ENCODE measurements at places on chromosomes 6 and 20.

DNA sequence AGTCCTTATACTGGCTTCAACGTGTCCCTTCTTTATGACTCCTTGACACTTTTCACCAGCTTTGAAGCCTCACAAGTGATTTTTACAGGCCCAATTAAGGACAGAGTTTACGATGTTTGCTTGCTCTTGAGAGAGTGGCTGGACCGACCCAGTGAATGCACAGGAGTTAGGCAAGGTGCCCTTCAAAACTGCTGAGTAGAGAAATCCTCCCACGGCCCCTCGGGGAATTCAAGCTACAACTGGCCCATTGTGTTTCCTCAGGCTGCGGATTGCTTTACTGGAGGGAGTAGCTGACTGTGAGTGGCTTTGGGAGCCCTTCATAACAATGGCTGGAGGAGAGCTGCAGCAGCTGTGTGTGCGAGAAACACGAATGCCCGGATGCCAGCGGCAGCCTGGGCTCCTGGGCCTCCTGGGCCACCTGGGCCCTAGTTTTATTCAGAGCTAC is 50.0 kb downstream of the SGK1 start:
- peak; percentile 60 for DNase-seq

DNA sequence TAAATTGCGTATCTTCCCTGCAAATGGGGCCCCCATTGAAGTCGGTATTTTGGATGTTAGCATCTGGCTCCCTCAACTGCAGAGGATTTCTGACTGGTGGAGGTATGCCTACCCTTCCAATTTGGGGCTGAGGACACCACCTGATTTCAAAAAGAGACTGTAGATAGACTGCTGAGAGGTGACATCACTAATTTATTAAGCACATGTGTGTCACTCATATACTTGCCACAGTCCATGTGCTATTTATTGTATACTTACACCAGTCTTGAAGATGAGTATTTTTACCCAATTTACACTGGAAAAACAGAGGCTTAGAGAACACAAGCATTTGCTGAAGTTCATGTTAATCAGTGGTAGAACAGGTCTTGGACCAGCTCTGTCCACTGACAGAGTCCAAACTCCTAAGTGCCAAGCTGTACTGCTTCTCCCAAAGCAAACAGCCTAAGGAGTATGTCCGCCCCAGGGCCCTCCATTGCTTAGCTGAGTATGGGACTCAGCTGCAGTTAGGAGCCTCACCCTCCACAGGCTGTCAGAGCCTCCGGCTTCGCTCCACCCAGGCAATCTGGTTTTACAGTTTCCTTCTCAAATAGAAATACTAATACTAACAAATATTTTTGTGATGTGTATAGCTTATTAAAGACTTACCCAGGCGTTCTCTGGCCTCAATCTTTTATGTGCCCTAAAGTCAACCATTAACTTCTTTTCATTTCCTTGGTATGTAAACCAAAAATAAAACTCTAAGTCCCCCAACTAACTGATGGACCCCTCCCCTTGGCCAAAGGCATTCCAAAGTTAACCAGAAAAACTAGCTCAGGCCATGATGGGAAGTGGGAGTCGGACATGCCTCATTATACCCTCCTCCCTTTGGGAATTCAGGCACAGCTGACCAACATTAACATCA is 17.5 kb downstream of the RIN2 start:
- no peak for DNase-seq

DNA sequence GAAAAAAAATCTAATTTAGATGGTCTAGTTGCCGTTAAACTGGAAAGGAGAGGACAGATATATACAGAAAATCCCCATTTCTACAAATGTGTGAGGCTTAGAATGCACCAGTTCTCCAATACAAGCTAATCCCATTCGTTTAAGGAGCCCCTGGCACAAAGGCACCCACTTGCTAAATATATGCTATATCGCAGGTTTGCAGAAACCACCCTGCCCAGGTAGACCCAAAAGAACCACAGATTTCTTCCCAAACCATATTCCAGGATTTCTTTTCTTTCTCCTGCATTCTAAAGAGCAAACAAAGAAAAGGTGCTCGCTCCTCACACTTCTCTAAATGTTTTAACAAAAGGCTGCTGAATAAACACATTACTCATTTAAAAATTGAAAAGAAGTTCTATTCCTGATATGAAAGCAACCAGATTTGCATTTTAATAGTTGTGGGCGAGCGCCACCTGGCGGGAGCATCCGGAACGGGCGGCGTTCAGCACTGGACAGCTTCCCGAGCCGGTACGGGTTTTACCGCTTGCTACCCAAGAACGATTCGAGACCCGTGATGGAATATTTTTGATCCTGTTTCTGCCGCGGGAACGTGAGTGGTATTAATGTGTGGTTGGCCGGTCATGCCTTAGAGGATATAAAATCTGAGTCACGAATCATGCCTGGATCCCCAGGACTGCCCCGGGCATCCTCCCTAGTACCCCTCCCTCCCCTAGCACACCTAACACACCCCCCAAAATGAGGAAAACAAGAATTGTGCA is 2.1 kb downstream of the PTPRT start:
- DNase-seq: peak; percentile 56

DNA sequence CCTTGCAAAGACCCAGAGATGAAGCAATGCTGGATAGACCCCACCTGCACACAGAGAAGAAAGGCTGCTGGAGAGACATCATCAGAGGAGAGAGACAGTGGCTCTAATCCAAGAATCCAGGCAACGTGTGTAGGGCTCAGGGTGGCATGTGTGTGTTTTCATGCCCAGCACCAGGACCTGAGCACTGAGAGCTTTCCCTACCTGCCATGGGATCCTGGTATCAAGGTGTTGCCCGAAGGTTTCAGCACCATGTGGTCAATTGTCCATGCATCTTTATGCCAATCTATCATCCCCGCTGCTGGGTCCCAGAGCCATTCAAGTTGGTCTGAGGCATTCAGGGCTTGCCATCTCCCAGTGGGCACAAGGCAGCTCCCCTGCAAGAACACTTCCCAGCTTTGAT is 7.5 kb upstream of the CD93 start:
- DNase-seq: no peak

DNA sequence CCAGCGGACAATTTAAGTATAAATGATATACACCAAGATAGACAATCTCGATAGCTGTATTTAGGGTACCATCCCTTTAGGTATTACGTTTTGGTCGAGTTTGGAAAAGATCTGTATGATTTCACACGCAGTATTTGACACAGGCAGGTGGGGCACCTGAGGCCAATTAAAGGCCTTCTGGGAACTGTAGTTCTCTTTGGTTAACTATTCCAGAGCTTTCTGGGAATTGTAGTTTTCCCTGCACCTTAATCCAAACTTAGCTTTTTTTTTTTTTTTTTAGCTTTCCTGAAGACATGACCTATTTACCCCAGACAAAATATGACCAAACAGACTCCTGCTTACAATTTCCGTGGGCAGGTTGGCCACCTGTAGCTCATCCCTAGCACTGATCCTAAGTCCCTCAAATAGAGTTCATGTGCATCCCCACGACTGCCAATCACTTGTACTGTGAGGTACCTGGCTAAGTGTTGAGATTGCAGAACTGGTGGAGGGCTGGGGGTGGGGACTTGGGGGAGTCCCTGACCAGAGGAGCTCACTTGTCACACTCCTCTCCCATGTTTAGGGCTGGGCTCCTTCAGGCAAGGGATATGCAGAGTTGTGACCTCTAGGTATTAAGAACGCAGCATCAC is 999 bp upstream of the EHMT2 start:
- DNase-seq: peak; percentile 31

GRCh38 chr6:15673666-15674065 is 10.8 kb upstream of the DTNBP1 start:
- DNase-seq: no peak

DNA sequence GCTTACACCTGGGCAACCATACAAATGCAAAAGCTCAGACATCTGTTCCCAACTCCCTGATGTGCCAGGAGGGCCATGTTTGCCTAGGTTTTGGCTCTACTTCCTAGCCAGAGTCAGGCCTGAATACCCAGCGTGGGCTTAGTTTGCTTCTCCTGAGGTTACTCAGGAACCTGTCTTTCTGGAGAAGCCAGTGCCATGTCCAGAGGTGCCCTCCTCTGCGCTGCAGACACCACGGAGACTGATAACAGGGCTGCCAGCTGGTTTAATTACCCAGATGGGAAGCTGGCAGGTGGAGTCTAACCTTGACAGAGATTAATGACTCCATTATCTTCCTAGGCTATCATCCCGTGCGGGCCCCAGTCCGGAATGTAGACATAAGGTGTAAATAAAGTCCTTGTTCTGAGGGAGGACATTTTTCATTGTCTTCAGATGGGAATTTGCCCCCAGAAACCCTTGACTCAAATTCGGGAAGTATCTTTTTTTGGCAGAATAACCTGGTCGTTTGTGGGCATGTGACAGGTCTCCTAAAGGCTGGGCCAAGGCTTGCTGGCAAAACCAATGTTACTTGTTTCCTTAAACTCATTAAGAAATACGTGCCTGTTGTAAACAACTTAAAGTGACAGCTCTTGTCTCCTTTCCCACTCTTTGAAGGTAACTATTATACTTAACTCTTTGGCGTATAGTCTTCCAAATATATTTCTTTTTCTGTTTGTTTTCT is 29.2 kb upstream of the ZNFX1 start:
- no peak for DNase-seq

DNA sequence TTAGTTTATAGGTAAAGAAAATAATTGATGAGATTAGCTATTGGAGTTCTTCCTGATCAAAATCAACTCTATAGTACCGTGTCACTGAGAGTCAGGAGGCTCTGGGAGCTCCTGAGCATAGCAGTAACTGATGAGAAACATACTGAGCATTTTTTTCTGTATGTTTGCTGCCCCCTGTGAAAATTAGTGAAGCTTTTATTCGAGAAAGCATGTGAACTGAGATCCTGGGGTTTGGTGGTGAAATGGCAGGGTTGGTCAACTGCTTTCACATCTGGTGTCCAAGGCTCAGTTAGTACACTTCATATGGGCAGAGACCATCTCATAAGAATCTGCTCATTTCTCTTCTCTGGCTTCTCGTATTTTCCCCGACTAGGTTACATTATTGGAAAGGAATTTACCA is 4.1 kb upstream of the ABT1 start:
- DNase-seq: no peak

GRCh38 chr6:104017410-104018381 is 842.0 kb downstream of the HACE1 start:
- DNase-seq: no peak

DNA sequence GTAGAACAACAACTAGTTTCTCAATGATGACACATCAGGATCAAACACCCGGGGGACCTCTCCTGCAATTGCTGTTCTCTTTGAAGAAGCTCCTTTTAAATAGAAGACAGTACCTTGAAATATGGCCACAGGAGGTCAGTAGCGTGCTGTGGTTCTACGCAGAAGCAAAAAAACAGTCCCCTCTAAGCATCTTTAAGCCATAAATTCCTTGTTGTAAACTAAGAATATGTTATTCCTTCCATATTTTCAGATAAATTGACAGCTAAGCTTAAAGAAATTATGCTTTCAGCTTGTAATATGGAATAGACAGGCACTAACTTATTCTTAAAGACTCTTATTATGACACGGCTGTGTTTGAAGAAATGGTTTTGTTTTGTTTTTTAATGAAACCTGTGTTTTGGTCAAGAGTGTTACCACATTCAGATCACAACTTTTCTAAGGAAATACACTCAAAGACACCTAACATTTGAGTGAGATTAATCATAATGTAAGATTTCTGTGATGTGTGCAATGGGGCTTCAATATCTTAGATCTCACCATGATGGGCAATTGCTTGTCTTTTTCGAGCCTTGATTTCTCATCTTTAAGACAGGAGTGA is 49.7 kb upstream of the IL20RA start:
- DNase-seq: peak; percentile 28

DNA sequence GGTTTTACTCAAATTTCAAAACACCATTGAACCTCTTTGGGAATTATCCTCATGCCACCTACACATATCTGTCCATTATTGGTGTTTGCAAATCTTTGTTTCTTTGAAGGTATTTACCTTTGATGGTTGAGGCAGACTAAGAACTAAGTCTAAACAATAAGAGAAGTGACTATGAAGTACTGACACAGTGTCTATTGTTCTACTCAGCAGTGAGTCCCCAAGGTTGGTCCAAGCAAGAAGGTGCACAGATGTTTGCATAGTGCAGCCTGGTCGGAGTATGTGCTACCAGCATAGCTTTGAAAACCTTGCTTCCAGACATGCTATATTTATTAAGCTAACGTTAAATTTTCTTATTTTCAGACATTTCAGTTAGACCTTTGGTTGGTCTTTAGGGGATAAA is 19.5 kb downstream of the LRRC1 start:
- no peak for DNase-seq

GRCh38 chr6:30864325-30864724 is 20.0 kb upstream of the DDR1 start:
- DNase-seq: no peak

DNA sequence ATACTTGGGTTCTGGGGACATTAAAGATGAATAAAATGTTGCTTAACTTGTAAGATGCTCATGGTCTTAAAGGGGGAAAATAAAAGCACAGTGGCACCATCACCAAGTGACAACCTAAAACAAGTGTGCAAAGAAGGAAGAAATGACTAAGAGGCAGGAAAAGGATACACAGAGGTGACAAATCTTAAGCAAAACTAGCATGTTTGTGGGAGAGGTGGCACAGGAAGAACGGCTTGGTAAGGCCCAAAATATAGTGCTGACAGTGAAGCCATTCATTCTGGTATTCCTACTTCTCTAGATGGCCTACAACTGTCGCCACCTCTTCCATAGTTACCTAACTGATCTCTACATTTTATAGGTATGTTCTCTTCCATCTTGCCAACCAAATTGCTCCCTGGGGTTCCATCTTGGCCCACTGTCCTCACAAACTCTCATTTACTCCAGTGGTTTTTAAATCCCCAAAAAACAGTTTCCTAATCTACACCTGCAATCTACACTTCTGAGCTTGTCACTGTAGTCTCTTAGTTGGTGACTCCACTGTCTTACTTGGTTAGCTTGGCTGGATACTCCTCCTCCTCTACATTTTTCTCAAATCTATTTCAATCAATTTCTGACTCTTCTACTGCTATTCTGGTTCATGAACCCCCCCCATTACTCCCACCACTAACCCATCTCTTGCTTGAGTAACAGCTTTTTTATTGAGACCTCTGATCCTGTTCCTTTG is 33.5 kb downstream of the FAM8A1 start:
- no peak for DNase-seq

DNA sequence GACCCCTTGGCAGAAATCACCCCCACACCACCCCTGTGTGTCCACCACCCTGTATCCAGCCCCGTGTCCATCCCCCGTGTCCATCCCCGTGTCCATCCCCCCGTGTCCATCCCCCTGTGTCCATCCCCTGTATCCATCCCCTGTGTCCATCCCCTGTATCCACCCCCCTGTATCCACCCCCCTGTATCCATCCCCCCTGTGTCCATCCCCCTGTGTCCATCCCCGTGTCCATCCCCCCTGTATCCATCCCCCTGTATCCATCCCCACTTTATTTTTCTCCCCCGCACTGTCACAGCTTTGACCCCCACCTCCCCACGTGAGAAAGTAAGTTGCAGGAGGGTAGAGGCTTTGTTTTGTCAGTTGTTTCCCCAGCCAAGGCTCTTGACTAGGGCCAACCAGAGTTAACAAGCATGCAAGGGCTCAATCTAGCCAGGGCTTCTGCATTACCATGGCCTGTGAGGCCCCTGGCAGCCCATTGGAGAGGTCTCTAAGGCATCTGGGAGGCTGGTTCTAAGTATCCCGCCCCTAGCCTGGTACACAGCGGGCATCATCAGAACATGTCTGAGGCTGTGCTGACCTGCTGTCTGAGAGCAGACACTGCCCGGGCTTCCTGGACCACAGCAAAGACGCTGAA is 18.1 kb upstream of the SIRPA start:
- DNase-seq: no peak

Measured in NCI-H774 (cell line).